OCI-LY7 (cell line): ENCODE measurements at places on chromosomes 7 and 10. TPM values are rescaled to one million over a fixed set of nuclear protein-coding genes. Genes with fewer than 3 reads are reported as not detected.

DNA sequence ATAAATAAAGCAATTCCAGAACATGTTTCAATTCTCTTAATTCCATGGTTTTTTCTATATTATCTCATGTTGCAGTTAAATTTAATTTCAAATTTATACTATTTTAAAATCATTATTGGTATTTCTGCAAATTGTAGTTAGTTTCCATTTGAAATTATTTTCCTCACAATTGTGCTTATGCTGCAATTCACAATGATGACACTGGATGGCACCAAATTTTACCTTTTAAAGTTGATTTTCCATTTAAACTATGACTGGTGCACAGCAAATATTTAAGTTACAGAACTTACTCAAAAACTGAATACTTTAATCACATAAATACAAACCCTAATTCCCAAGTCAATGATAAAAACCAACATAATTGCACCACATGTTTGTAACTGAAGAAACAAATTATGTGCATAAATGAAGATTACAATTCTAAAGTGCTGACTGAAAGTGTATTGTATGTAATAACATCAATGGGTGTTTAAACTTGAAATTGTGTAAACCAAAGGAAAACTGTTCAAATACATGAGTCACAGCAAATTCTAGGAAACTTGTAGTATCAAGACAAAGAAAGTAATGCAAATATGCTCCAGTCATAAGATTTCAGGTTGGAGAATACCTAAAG lies 75.3 kb upstream of the AASS start:
- DNase-seq = peak; percentile 8

- no peak for DNase-seq
Observed at GRCh38 chr7:121288894-121289293, 39.9 kb upstream of the WNT16 start.

DNA sequence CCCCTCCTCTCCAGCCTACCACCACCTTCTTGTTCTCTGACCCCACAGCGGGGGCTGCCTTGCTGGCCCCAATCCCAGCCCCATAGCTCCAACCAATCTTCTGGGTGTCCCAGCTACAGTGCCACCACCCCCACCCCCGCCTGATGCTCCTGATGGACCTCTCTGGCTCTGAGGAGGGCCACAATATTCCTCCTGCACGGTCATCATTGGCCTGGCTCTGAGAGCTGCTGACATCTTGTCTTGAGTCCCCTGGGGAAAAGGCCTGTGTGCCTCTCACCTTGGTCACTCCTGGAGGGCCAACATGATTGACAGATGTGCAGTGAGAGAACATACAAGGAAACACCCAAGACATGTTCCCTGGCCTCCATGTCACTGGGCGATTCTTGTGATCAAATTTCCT lies 7.6 kb downstream of the GDF2 start:
- DNase-seq = no peak

DNA sequence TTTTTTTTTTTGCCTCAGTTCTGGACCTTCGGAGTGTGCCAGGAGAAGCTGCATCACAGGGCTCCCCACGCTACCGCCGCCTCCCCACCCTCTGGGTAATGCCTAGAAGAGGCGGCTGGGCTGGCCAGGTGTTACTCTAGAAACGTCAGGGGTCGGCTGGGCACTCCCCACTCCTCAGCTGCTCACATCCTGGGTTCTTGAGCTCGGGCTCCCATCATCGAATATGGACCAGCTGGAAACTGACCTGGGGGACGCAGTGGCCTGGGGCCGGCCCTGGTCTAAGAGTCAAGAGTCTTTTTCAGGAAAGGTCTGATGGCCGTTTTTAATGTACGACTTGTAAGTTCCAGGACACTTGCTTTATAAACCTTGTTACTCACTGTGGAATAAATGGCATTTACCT lies 326.5 kb downstream of the WDR37 start:
- no peak for DNase-seq

- no peak for DNase-seq
Observed at GRCh38 chr7:833601-834258, 1.5 kb downstream of the SUN1 start.

DNA sequence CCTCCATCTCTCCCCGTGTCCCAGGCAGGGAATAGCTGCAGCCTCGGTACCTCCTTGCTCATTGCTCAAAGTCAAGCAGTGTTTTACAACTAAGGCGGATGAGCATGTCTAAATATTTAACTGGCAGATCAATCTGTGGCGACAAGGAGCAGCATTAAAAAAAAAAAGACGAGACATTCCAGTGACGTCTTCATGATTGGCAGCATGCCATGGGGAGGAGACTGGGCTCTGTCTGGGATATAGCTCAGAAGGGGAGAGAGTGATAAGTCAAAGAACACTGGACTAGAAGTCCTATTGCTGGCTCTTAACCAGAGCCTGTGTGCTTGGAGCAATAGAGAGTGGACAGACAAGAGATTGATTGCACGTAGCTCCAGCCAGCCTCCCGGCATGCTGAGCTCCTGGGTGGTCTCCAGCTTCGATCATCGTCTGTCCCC lies 287.5 kb upstream of the PODXL start:
- no peak for DNase-seq

GRCh38 chr7:69435711-69436110 lies 162.6 kb upstream of the AUTS2 start:
- no peak for DNase-seq

DNA sequence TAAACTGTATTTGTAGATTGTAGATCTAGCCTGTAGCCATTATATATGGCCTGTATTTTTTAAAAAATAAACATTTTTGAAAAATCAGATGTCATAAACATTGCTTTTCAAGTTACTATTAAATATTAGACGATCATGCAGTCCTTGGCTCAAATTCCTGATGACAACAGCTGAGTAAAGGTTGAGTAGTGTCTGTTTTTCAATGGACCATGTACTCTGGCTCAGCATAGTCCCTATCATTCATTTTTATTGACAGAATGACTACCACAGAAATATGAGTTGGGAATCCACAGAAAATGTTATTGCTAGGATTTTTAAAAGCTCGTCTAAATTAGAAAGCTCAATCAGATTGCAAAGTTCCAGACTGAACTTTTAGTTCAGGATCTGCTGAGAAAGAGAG lies 145.4 kb downstream of the SORCS1 start:
- DNase-seq = no peak

- DNase-seq = no peak
Observed at GRCh38 chr10:124267231-124267885, 151.4 kb downstream of the OAT start.

- DNase-seq = no peak
Observed at GRCh38 chr10:69324583-69324982, 46.3 kb downstream of the HK1 start.

DNA sequence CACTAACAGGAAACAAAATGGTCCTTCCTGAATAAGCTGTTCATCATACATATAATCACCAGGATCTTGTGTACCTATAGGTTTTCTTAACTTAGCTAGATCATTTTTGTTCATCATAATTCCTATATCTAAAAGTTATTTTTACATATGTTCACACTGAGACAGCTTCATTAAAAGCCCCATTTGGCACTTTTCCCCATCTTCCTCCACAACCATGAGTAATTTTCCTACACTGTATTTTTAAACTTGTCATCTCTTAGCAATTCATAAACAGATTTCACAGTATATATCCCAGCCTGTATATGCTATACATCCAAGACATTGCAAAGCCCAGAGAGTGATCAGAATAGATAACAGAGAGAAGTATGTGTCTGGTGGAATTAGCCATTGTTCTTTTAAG lies 28.3 kb downstream of the ZNF365 start:
- DNase-seq = no peak

Gene PON3
- total RNA-seq = not detected in 2 replicates

Gene HYAL4
- total RNA-seq = not detected in 2 replicates

Gene CALML3
- not detected in 2 replicates for total RNA-seq

Gene INA
- total RNA-seq = not detected in 2 replicates
